ENCODE measurements at places on chromosomes 12 and 14.

DNA sequence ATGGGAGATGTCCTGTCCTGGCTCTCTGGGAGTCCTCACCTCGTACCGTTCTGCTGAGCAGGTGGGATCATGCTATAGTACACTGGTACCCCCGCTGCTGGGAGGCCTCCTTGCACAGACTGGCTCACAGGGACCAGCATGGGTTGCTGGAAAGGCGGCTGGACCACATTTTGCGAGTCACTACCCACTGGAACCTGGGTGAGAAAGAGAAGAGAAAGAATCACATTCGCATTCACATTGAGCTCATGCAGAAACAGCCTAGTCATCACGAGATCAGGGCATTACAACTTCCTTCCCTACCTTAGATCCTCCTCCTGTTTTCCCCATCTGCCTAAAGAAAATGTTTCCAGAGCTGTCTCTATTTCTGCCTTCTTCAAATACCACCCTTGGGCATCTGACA, 17.3 kb upstream of the STAC3 start:
- DNase-seq, result no peak

GRCh38 chr12:91387461-91388134, 205.0 kb upstream of the DCN start:
- no peak for DNase-seq

DNA sequence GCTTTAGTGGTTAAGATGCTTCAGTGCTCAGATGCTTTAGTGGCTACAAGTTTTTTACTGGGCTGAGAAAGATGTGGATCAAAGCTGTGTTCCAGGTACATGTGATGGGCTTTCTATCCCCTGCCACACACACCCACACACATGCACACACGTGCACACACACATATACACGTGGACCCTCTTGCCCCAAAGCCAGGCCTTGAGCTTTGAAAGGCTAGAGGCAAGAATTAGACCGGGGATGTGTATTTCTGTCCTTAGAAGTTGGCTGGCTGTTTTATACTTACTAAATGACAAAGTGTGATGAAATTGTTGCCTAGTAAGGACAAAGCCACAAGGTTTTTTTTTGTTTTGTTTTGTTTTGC, 376.5 kb downstream of the C12orf75 start:
- DNase-seq, result no peak

DNA sequence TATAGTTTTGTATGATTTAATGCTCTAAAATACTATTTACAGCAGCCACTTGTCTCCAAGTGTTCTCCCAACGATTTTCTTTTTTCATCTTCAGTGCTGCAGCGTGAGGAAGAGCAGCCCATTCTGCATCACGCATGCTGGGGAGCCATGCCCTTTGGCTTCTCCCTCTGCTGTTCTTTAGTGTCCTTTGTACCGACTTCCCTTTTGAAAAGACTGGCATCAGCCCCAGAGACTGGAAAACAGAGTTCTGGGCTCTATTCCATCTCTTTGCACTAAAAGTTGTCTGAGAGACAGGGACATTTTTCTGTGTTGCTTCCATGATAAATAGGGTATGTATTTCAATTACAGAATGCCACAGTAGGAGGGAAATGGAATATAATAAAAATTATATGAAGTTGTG, 105.1 kb downstream of the RERG start:
- DNase-seq, result no peak

- DNase-seq, result no peak
These were observed 40.4 kb upstream of the GTF2A1 start for GRCh38 chr14:81261176-81261575.

DNA sequence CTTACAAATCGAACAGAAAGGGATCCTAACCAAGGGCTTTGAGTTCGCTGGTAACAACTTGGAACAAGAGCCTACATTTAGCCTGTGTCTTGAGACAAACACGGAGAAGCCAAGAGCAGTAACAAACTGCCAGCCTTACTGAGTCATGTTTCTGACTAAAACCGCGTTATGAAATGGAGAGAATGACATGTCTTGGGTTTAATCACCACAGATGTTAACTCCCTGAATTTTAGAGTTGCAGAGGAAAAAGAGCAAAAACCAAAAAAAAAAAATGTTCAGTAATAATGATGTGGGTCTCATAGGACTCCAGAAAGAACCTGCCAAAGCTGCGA, 1.0 kb downstream of the BLTP3B start:
- DNase-seq, result peak; percentile 23

GRCh38 chr14:77991128-77991772, 178.9 kb upstream of the NRXN3 start:
- DNase-seq, result no peak

- no peak for DNase-seq
These were observed 65.6 kb upstream of the YARS2 start for GRCh38 chr12:32821293-32821692.

DNA sequence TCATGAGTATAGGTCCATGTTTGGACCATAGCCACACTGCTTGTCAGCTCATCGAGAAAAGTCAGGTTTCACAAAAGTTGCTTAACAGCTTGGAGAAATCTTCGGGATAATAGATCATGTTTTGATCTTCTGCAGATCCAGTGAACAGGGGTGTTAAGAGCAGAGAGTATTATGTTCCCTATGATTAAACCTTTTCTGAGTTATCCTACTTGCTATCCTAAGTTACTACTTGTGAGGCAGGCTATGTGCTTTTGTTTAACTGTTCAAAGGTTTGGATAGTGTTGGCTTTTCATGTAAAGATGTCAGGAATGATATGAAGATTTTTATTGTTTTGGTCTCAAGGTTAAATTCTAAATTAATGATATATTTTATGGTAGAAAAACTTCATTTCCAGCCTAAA, 11.1 kb downstream of the NAA30 start:
- no peak for DNase-seq

DNA sequence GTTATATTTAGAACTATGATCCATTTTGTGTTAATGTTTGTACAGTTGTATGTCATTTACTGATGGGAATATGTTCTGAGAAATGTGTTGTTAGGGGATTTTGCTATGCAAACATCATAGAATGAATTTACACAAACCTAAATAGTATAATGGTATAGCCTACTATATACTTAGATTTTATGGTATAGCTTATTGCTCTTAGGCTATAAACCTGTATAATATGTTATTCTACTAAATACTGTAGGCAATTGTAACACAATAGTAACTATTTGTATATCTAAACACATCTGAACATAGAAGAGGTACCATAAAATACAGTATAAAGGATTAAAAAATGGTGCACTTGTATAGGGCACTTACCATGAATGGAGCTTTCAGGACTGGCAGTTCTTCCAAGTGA, 105.4 kb upstream of the GRIN2B start:
- DNase-seq, result no peak

- DNase-seq, result no peak
These were observed 63.2 kb upstream of the TMX1 start for GRCh38 chr14:51176839-51177238.

- DNase-seq, result no peak
These were observed 77.6 kb downstream of the SCAF11 start for GRCh38 chr12:45912774-45913173.

- no peak for DNase-seq
These were observed 268.6 kb downstream of the ITPR2 start for GRCh38 chr12:26564391-26564790.

DNA sequence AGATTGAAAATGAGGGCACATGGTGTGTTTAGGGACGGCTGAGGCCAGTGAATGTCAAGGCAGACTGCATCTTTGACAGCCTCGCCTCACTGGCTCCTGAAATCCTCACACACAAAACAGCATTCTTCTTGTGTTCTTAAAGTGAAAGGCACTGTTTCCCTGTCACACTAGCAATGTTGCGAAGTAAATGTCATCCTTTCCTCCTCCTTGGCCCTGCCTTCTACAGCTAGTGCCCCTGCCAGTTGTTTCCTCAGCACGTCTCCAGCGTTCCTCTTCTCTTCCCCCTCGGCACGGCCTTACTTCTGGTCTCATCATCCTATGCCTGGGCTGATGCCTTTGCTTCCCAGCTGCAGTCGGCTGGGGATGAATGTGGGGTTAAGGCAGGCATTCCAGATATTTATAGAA, 129.4 kb upstream of the DNM1L start:
- DNase-seq, result no peak

DNA sequence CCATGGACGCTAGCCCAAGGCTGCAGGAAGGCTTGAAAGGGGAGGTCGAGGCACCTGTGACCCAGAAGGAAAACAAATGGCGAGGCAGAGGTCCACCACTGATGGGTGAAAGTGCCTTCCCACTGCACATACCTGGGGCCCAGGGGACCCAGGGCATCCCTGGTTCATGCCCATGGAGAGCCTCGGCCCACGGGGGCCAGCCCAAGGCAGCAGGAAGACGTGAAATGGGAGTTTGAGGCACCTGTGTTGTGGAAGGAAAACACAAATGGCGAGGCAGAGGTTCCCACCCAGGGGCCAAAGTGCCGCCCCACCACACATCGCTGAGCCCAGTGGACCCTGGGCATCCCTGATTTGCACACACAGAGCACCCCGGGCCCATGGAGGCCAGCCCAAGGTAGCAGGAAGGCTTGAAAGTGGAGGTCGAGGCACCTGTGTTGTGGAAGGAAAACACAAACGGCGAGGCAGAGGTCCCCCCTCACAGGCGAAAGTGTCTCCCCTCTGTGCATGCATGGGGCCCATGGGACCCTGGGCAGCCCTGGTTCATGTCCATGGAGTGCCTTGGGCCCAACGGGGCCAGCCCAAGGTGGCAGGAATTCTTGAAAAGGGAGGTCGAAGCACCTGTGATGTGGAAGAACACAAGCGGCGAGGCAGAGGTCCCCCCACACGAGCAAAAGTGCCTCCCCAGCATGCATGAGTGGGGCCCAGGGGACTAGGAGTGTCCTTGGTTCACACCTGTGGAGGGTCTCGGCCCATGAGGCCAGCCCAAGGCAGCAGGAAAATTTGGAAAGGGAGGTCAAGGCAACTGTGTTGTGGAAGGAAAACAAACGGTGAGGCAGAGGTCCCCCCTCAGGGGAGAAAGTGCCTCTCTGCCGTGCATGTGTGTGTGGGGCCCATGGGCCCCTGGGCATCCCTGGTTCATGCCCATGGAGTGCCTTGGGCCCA, 383.3 kb downstream of the ALG10 start:
- DNase-seq, result no peak

DNA sequence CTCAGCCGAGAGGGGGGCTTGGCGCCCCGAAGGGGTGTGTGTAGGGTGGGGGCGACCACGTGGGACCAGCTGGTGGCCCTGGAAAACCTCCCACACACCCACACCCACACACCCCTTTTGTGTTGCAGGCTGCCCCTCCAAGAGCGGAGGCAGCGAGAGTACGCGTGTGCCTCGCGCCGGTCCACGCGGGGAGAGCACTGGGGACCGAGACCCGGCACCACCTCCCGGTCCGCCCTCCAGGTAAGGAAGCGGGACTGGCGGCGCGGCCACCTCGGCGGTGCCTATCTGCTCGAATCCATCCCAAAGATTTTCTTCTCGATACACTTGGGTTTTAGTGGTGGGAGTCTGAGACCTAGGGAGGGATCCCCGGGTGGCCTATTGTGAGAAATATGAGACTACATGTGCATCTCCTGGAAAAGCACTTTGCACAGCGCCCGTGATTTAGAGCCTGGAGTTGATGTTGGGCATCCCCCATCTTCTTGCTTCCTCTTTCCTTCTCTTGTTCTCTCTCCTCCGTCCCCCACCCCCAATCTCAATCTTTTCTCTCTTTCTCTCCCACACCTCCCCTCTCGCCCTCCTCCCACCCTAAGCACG, 393 bp downstream of the SYT1 start:
- no peak for DNase-seq

GRCh38 chr12:68861890-68862289, 53.9 kb downstream of the MDM2 start:
- DNase-seq, result no peak

DNA sequence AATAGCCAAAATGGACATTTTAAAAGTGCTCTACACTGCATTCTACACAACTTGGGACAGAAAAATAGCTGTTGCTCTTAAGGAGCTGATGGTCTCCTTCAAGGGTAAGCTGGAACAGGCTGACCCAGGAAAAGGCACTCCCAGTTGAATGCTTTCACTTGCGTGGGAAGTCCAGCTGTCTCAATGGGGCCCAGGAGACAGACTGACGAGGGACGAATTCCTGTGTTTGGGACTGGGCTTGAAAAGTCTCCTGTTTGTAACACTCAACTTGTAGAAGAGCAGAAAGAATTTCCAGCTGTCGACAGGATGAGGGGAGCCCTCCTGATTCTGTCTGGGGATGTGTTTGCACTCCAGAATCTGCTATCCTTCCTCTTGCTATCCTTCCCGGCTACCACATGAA, 180.8 kb downstream of the ZFP36L1 start:
- DNase-seq, result no peak

GRCh38 chr14:103155010-103155409, 31.7 kb downstream of the TNFAIP2 start:
- DNase-seq, result no peak

DNA sequence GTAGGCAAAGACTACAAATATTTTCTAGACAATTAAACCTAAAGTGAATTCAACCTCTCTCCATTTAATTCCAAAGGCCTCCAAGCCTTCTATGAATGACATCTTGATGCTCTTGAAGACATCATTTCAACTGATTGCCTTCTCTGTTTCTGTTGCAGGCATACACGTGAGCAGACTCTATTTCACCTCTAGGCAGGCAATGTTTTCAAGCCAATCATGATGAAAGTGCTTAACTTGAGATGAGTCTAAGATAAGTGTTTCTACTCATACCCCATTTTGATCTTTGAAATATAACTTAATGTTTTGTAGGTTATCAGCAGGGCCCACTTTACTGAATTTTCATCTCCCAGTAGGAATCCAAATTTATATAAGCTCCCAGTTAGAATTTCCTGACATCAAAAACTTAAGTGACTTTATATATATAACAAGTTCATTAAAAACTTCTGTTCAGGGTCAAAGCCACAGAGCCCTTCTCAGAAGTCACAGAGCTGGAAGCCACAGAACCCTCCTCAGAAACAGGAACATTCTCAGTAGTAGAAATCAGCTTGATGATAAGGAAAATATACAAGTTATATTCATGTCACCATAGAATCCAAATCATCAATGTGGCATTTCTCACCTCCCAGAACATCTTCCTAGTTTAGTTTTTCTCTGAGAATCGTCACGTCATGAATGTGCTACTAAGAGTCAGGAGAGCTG, 108.5 kb downstream of the PHLDA1 start:
- DNase-seq, result no peak

GRCh38 chr14:32950584-32950983, 11.9 kb downstream of the NPAS3 start:
- no peak for DNase-seq

GRCh38 chr14:63605041-63605532, 36.6 kb downstream of the WDR89 start:
- no peak for DNase-seq

DNA sequence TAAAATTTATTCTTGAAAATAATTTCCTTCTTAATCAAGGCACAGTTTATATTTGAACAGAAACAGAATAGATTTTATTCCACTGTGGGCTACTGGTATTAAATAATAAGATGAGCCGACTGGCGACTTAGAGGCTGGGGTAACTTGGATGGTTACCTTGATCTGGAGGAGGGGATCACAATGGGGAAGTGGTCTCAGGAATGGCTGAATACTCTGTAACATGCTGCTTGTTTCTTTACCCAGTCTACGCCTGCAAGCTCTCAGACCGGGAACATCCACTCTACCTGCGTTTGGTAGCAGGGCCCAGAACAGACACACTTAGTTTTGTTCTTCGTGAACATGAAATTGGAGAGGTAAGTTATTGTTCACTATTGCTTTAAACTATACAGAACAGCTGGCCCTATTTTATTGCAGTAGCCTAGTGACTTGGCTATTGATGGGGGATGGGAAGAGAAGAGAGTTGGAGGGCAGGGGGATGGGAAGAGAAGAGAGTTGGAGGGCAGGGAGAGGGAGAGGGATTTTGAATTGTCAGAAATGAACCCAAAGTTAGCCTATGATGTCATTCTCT, 67.9 kb downstream of the GNS start:
- no peak for DNase-seq

- no peak for DNase-seq
These were observed 356.2 kb downstream of the NELL2 start for GRCh38 chr12:44519931-44520330.

GRCh38 chr14:21505012-21505553, 6.1 kb downstream of the METTL3 start:
- peak; percentile 36 for DNase-seq
